ENCODE measurements at places on chromosomes 1 and 21.

DNA sequence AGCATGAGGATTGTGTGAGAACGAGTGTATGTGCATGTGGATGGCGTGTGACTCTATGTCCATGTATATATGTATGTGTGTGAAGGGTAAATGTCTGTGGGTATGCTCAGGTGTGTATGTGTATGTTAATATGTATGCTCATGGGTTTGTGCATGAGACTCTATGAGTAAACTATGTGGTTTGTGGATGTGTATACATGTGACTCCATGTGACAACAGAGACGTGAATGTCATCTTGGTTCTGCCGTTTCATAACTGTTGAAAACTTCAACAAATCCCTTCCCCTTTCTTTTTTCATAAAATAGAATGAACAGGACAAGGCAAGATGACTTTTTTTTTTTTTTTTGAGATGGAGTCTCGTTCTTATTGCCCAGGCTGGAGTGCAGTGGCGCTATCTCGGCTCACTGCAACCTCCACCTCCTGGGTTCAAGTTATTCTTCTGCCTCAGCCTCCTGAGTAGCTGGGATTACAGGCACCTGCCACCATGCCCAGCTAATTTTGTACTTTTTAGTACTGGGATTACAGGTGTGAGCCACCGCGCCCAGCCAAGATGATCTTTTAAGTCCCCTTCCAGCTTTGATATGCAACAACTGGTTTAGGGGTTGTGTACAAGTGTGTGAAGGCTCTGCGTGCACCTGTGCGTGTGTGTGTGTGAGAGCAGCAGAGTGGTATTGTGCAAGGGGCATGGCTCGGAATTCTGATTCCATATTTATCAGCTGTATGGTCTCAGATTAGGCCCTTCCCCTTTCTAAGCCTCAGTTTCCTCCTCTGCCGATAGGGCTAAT, 106.3 kb downstream of the EBNA1BP2 start:
- no peak for DNase-seq

GRCh38 chr1:168110896-168111545, 25.7 kb downstream of the GPR161 start:
- no peak for DNase-seq

DNA sequence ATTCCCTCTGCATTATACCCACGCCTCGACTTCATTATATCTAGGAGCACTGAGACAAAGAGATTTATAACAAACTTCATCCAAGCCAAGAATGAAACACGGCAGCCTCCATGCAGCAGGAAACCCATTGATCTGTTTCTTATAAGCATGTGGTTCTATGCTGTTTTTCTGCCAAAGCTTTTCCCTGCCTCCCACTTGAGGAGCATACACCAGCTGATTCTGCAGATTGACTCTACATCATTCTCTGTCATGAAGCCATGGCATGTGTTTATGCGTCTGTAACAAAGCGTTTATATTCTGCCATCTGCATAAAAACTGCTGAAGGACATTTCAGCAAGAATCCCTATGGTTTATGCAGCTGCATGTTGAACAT, 102.0 kb downstream of the CYYR1 start:
- no peak for DNase-seq

DNA sequence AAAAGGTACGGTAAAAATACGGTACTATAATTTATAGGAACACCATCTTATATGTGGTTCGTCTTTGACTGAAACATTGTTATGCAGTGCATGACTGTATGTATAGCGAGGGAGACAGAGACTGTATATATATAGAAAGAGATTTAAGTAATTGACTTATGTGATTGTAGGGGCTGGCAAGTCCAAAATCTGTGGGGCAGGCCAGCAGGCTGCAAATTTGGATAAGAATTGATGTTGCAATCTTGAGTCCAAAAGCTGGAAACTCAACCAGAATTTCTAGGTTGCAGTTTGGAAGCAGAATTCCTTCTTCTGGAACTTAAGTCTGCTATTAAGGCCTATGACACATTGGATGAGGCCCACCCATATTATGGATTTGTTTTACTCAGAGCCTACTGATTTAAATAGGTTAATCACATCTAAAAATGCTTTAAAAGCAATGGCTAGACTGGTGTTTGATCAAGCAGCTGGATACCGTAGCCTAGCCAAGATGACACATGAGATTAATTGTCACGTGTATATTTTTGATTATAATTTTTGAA, 42.0 kb downstream of the LAMC1 start:
- DNase-seq = no peak

- peak; percentile 42 for DNase-seq
Measured at GRCh38 chr1:226939438-226940028, 561 bp upstream of the COQ8A start.

DNA sequence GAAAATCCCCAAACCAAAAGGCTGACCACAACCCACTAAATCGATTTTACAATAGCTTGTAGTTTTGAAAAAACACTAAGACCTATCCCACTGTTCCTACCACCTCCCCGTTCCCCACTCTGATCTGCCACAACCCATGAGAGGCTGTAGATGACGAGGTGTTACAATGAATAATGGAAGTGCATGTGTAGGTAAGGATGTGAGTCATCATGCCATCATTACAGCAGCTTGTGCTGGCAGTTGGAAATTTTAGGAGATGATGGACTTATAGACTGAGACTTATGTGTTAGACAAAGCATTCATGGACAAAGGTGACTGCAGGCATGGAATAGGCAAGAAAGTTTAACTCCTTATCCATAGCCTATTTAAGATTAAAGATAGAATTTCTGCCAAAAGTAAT, 184.7 kb upstream of the CACYBP start:
- no peak for DNase-seq

- DNase-seq = no peak
Measured at GRCh38 chr1:41850029-41850428, 68.7 kb downstream of the HIVEP3 start.

DNA sequence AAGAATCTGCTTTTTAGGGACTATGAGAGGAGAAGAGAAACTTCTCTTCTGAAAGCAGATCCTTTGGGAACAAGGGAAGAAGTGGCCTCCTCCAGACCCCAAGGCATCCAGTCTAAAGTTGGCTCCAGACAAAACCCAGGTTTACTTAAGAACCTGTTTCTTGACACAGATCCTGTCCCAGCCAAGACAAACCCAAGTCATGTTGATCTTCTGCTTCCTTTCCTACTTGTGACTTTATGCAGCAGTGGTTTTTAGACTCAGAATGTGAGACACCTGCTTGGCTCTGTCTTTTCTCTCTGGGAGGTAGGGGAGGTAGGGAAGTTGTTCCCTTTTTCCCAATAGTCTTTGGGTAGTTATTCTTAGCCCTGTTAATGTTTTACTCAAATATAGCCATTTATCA, 38.3 kb downstream of the ELAPOR1 start:
- DNase-seq = peak; percentile 97

DNA sequence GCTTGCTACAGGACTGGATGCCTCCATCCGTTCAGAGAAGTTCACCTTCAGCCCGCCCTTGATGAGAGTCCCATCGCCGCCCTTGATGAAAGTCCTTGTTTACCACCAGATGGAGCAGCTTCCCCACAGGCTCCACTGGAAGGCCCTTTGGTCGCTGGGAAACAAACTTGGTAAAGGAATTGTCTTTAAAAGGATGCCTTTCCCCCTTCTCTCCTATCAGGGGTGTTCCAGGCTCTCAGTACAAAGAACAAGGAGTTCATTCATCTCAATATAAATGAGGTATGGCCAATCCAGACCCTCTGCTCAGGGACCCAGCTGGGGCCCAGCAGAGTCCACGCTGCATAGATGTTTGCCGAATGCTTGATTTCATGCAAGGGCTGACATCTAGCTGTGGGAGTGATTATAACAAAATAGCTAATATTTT, 50.8 kb downstream of the CAPN9 start:
- DNase-seq = peak; percentile 84

DNA sequence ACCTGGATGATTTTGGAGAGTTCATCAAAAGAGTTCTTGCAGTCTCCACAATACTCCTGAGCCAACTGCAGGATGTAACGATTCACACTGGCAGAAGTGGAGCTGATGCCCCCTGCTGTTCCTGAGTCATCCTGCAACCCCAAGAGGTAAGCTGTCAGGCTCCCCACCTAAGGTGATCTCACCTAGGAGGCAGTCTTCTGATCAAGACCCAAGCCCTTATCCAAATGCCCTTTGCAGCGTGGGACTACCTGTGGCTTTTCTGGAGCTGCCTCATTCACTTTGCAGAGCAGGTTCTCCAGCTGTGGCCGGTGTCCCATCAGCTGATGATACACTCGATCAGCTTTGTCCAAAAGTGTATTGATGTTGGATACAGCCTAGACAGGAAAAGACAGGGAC, 96.4 kb downstream of the UBR4 start:
- peak; percentile 63 for DNase-seq

DNA sequence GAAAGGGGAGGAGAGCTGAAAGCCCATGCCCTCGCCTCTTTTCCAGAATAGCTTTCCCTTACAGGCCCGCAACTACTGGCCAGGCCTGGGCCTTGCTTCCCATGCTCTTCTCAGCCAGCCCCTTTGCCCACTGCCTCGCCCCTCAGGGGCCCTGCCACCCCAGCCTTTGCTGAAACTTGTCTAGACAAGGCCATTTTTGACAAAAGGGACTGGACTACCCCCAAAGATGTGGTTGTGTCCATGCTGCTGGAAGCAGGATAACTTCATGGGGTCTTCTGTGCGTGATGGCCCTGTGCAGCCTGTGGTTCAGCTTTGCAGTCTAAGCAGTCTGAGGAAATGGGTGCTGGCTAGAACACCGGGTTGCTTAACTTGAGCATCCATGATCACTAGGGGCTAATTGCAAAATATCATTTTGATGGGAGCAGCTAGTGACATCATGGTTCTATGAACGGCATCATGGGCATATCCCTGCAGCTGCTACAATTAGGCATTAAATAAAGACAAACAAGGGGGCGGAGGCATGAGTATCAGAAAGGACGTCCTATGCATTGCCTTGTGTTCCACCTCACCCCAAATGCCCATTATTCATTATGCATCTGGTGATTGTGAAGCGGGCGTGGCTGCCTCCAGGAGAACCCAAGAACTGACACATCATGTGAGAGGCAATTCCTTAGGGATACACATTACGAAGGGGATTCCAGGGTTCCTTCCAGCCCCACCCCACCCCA, 36.8 kb downstream of the NTPCR start:
- DNase-seq = no peak

DNA sequence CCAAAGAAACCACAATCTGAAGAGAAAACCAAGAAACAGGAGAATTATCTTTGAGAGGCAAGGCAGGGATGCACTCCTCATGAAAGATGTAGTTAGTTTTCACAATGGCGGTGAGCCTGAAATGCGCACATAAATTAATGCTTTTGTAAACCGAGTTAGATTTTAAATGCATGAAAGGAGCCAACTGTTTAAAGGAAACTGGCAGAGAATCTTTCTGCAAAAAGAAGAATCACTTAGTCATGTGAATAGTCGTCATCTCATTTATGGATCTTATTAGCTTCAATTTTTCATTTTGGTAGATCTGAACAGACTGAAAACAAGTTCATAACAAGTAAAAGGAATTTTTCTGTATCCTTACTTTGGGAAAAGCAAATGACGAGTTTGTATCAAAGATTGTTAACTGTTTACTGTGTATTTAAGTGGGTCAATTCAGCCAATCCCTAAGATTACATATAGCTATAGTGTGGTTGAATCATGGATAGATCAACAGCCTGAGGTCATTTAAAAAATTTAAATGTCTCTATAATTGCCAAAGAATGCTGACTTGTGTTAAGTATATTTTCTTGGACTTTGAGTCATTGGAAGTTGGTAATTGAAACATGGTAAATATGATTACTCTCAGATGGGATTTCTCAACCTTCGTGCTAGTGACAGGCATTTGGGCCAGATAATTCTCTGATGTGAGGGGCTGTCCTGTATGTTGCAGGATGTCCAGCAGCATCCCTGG, 226.6 kb upstream of the KAZN start:
- DNase-seq = no peak

DNA sequence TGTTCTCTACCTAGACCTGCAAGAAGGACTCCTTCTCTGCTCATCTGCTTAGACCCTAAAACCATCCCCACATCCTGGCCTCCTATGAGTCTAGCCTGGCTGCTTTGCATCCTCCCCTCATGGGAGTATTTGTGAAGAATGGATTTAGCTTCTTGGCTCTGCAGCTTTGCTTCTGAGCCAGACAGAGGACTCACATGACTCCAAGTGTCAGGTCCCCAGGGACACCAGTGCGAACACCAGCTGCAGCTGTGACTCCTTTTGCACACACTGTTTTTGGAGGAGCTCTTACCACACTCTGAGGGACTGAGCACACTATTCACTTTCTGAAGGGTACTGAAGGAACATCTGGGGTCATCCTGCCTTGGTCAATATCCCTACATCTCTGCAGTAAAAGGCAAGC, 131.8 kb upstream of the SGIP1 start:
- DNase-seq = no peak

GRCh38 chr1:26827106-26827604, 667 bp downstream of the ZDHHC18 start:
- DNase-seq = no peak

GRCh38 chr1:31767225-31767624, 3.1 kb upstream of the ADGRB2 start:
- DNase-seq = no peak

DNA sequence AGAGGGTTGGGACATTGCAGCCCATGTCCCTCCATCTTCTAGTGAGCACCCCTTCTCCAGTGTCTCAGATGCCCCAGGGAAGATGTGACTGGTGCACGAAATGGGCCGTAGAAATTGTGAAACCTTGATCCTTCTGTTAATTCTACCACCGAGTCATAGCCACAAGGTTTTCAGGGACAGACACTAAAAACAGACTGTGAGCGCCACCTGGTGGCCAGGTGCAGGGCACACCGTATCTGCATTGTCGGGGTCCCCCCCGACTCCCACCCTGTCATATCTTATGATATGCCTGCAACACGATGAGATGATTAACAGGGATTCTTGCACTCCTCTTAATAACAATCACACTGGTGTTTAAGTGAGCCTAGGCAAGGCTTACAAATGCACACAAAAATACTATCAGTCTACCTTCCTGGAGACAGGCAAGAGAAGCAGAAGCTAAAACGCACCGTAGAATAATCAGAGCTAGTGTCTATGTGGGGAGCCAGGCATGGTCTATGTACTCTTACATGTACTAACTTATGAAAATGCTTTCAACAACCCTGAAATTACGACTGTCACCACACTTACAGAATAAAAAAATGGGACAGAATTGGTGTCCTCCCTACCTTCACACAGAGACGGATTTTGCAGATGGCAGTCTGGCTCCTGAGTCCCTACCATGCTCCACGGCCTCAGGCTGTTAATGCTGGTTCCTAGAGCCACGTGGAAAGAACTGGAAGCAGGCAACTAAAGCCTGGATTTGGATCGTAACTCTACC, 57.9 kb downstream of the FHAD1 start:
- DNase-seq = peak; percentile 23

DNA sequence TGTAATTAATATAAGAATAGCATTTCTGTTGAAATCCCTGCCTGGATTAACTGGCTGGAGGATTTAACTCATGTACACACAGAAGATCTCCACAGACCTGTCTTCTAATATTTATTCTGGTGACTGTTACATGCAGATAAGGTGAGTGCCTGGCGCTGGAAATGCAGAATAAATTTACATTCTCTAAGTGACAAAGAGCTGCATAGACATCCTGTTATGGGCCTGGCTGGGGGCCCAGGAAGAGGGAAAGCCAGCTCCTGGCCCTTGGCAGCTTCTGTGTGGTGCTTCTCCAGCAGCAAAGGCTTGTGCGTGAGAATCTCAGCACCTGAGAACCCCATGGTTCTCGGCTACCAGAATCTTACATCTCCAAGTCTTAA, 446.6 kb downstream of the PTPRU start:
- DNase-seq = peak; percentile 25

GRCh38 chr1:38084700-38085099, 38.1 kb upstream of the POU3F1 start:
- DNase-seq = no peak
